ENCODE measurements at places on chromosomes 2 and 18.

- DNase-seq, result no peak
Measured at GRCh38 chr2:205911306-205911705, 174.7 kb downstream of the INO80D start.

DNA sequence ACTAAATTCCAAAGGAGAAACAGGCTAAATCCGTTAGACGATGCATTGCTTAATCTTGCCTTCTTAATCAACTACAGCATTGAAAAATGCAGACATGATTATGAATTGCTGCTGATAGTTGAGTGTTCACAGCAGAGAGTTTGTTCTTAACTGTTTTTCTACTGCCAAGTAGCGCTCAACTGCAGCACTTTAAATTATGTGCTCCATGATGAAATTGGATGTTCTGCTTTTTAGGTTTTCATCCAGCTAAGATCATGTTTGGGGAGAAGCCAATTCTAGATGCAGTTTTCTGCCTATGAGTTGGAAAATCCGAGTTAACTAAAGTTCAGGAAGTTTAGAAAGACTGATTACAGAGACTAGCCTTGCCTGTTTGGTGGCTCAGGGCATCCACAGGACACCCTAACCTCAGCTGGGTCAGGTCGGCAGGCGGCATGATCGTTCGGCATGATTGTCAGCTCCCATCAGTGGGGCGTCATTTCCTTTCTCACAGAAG lies 119.4 kb upstream of the PIEZO2 start:
- no peak for DNase-seq

GRCh38 chr18:56377231-56377630 lies 261.2 kb downstream of the TXNL1 start:
- DNase-seq, result no peak

- no peak for DNase-seq
Measured at GRCh38 chr2:73091164-73091563, 19.7 kb upstream of the SFXN5 start.

GRCh38 chr2:112614201-112614840 lies 29.9 kb downstream of the CHCHD5 start:
- DNase-seq, result no peak

All from AG09319 (cell line).